H9 (cell line): ENCODE measurements at places on chromosomes 6 and 20.

DNA sequence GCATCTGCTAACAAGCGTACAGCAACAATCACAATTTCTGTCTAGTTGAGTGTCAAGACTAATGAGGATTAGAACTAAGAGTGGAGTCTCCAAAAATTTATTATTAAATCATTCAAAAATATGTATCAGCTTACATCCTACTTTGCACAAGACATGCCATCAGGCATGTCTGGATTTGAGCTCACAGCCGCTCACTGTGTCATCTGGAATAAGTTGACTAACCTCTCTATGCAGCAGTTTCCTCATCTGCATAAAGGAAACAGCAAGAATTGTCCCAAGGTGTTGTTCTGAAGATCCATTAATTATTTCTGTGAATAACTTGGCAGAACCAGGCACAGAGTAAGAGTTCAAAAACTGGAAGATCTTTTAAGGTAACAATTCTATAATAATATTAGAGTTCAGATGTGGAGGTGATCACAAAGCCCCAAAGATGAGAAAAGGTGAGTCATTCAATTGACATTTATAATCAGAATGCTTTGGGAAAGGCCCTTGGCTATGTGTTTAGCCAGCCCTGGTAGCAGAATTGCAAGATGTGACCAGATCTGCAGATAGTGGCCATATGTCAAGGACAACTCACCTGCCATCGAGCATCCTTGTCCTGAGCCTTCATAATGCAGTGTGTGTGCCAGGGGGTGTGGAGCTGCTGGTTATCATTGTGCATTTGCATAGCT, 264.0 kb downstream of the FOXA2 start:
- no peak for DNase-seq

GRCh38 chr6:166050559-166050958, 117.1 kb downstream of the TBXT start:
- DNase-seq, result peak; percentile 45

GRCh38 chr6:143283887-143284645, 166.4 kb downstream of the ADAT2 start:
- no peak for DNase-seq

- DNase-seq, result no peak
Measured at GRCh38 chr6:32867554-32868256, 13.7 kb downstream of the PSMB9 start.

DNA sequence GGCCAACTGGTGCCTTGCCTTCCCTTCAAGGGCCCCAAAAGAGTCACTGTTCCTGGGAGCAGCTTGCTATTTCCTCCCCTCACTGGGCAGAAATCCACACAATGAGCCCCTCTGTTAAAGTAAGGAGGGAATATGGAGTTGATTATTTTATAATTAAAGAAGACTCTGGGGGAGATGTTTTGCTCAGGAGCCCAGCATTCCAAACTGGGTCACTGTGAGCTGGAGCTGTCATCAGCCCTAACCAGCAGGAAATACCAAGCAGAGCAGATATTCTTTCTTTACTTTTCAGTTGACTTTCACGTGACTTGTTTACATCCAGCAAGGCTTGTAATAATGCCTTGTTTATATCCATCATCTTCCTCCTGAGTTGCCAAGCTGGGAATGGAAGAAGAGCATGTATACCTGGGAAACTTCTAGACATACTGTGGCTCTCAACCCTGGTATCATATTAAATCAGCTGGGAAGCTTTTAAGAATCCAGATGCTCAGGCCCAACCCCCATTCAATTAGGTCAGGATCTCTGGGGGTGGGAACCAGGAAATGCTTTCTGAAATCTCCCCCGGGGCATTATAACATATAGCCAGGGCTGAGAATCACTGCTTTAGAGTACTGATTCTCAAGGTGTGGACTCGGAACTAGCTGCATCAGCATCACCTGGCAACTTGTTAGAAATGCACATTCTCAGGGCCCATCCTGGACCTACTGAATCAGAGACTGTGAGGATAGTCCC, 175.6 kb upstream of the MYLIP start:
- no peak for DNase-seq

DNA sequence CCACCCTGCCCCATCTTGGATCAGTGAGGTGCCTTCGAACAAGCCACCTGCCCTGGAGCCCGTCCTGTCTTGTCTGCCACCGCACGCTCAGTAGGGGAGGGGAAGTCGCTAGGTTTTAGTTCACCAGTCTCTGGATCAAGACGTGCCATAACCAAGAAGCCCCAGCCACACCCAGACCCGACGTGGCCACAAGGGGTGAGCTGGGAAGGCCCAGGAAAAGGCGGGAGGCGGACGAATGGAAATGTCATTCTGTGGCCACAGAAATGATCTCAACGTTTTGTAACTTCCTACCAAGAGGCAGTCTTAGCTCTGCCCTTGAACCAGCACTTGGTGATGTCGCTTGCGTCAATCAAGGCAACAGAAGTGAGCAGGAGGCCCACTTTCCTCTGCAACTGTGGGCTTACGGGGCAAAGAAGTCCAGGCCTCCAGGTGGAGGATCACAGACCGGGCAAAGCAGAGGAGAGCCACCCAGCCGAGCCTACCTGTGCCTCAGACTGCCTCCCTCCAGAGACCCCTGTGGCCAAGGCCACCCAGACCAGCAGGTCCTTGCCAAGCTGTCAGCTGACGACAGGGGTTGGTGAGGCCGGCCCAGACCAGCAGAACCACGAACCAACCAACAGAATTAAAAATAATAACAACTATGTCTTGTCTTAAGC, 14.5 kb downstream of the GMEB2 start:
- no peak for DNase-seq

DNA sequence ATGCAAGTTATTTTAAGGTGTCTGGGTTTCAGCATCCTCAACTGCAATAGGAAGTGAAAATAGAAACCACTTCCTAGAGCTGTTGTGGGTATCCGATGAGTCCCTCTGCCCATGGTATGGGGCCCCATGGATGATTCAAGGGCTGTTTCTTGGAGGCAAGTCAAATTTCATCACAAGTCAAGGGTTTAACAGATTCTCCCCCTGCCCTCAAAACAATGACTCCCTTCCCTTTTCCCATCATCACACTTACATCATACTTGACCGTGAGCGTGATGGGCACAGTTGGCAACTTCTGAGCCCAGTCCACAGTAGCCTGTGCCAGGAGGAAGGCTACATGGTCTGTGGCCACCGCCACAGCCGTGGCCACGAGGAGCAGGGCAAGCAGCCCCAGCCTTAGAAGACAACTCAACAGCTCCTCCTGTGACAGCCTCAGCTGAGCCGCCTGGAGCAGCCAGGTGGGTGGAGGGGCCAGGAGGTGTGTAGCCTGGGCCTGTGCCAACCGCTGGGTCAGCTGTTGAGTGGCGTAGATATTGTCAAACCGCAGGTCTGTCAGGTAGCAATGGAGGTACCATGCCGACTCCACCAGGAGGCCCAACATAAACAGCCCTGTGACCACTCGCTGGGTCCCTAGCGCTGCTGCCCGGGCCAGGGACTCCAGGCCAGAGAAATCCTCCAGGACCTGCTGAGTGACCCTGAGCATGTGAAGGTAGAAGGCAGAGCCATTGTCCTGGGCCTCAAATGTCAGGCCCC, 5.2 kb downstream of the OCSTAMP start:
- no peak for DNase-seq

DNA sequence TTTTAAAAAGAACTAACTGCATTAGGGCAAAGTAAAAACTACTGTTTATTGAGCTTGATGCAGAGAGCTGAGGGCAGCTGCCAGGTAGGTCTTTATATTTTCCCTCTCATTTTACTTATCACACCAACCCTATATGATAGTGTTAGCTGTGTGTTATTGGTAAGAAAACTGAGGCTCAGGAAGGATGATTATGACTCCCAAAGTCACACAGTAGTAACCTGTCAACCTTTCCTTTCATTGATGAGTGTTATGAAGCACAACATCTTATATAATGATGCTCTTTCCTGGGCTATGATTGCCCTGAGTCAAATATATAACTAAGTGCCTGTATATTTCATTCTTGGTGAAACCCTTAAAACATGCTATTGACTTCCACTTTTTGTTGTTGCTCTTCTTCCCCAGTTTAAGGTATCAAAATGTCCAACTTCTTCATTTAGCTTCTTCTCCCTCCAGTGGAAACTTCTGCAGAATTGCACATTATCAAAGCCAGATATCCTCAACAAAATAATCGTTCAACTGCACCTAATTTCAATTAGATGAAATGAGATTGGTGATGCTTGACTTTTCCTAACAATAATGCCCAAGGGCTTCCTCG, 8.1 kb downstream of the GFOD1 start:
- DNase-seq, result no peak

DNA sequence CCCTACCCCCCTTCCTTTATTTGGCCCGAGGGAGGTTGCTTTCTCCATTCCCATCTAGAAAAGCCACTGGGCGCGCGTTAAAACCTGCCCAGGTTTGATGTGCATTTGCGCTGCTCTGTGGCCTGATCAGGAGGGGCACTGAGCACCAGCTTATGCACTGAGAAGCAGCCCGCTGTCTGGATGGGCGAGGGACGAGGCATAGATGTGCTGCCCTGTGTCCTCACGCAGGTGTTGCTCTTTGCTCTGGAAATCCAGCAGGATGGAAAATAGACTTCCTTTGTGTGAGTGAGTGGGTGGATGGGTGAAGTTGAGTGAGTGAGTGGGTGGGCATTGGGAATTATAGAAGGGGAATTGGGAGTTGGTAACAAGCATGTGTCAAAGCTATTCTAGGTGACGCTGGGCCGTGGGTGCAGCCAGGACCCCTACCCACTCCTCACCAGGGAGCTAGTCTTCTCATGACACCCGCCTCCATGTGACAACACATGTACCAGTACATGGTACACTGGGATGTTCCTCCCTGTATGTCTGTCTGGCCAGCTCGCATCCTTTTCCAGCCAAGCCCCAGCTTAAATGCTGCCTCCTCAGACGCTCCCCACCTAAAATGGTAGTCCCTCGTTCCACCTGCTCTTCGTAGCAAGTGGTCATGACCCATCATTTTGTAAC, 162.6 kb downstream of the DTNBP1 start:
- DNase-seq, result no peak

DNA sequence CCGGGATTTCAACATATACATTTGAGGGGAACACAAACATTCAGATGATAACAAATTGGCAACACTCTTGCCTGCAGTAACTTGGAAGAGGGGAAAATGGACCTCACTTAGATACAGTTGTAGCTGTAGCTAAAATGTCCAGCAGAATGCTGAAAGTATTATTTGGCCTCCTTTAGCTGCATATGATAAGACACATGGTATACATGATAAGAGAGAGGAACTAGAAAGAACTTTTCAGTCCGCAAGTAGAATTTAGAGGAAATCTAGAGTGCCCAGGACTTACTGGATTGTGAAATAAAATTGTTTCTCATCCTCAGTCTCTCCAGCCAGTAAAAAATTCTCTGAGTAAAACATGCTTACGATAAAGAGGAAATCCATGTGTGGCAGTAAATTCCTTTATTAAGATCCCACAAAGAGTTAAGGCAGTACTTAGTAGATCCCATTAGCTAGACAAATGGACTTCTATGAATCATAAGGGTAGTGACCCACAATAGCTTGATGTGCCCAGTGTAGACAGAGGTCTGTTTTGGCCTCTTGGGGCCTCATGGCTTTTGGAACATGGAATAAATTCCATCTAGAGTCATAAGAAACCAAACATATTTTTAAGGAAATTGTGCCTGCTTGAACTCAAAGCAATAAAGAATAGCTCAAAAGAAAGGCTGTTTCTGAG, 87.9 kb upstream of the RBM24 start:
- no peak for DNase-seq

DNA sequence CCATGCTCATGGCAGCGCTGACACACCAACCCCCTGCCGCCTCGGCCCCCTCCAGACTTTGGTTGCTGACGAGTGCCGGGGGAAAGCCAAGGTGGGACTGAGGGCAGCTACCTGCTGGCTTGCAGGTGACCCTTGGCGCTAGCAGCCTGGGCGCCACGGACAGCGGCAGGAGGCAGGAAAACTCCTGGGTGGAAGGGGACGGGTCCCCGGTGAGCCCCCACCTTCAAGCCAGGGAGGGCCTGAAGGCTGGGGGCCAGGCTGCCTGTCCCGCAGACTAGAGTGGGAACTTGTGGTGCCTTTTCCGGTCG, 226.7 kb downstream of the OTOR start:
- no peak for DNase-seq

GRCh38 chr20:7540923-7541322, 399.3 kb downstream of the HAO1 start:
- no peak for DNase-seq

GRCh38 chr6:137705160-137706082, 161.6 kb upstream of the TNFAIP3 start:
- peak; percentile 45 for DNase-seq

DNA sequence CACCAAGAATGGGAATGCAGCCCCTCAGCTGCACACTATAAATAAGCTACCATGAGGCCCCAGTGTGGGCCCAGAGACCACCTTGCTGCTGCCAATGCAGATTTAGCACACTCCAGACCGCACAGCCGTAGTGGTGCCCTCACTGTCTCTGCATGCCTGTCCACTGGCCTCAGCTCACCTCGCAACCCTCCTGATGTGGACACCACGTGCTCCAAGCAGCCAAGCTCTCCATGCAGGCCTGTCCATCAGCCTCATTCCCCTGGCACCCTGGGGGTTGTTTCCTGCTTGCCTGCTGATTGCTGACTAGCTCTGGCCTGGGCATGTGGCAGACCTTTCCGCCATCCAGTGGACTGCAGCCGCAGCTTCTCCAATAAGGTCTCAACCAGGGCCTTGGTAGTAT, 36.2 kb downstream of the ZBTB9 start:
- DNase-seq, result peak; percentile 47

DNA sequence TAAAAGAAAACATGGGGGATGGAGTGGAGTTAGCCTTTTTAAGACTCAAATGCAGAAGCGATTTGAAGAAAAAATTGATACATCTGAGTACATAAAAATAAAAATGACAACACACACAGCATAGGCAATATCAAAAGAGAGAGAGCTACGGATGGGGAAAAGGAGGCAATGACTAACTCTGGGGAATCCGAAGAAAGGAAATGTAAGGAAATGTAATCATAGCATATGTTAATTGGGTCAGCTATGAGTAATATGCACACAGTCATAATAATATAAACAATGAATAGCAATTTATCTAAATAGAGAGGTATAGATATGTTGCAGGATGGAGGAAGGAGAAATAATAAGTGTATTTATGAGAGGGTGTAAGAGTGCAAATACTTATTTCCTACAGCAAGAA, 83.4 kb downstream of the NOL4L start:
- DNase-seq, result no peak

DNA sequence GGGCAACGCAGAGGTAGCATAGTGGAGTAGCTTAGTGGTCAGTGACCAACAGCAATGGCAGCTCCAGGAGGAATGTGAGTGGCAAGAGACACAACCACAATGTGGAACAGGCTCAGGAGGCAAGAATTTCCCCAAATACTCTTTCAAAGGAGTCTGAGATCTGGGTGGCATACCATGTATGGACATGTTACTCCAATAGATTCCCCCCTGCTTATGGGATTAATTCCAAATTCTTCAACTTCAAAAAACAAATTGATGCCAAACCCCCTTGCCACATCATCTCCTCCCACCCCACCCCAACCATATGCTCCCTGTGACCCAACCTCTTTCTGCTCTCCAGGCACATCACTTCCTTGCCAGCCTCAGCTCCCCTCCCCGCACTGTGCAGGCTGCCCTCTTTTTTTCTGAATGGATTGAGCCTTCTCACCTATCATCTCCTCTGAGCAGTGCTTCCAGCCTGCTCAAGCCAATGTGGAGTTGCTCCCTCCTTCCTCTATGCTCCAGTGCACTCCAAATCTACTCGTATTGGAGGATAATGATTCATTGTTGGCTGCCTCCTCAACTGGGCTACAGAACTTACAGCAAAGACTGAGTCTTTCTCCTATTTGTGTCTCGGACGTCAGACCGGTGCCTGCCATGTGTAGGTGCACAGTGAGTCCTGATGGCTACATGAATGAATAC, 93.0 kb upstream of the CEP85L start:
- no peak for DNase-seq

GRCh38 chr6:28135393-28135792, 6.3 kb upstream of the ZKSCAN8 start:
- DNase-seq, result no peak

- DNase-seq, result no peak
Measured at GRCh38 chr6:160197662-160198061, 61.0 kb downstream of the SLC22A2 start.
